Heart left ventricle (tissue), 16 donors: ENCODE measurements at places on chromosomes 7 and 10. TPM values are rescaled to one million over a fixed set of nuclear protein-coding genes. Genes with fewer than 3 reads are reported as not detected.

The ENKUR gene
- 0.18 TPM for total RNA-seq

The SH2D4B gene
- total RNA-seq, result not detected

The INTS15 gene
- total RNA-seq, result 22.7 TPM

GRCh38 chr7:155571581-155572345 is 25.4 kb upstream of the CNPY1 start:
- no peaks in the 10 kb centered on the region for H3K27me3 ChIP-seq
- no peaks in the 10 kb centered on the region for H3K4me1 ChIP-seq

DNA sequence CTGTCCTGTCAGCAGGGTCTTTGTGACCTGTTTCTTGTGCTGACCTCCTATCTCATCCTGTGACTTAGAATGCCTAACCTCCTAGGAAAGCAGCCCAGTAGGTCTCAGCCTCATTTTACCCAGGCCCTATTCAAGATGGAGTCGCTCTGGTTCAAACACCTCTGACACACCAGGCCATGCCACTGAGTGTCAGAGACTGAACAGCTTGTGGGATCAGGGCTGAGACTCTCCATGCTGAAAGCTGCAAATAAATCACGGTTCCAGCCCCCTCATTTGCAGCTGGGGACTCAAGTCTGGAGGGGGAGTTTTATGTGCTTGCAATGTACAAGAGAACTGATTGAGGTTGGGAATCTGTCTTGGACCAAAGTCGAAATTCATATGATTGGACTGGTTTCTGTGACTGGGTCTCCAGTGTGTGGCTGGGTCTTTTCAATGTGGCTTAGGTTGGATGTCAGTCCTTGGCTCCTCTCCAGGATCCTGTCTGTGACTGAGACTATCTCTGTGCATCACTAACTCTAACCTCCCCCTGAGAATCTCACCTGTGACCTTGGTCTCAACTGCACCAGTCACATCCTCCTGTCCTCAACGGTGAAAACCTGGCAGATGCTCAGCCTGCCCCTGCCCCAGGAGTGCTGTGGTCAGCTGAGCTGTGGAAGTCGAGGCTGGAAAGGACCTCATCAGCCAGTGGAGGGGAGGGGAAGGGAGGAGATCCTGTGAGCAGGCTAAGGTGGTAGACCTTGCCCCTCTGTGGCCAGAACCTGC is 11.7 kb downstream of the PRF1 start:
- peak overlapping the region; percentile 69 for H3K27ac ChIP-seq
- no peak overlapping the region for H3K4me3 ChIP-seq

DNA sequence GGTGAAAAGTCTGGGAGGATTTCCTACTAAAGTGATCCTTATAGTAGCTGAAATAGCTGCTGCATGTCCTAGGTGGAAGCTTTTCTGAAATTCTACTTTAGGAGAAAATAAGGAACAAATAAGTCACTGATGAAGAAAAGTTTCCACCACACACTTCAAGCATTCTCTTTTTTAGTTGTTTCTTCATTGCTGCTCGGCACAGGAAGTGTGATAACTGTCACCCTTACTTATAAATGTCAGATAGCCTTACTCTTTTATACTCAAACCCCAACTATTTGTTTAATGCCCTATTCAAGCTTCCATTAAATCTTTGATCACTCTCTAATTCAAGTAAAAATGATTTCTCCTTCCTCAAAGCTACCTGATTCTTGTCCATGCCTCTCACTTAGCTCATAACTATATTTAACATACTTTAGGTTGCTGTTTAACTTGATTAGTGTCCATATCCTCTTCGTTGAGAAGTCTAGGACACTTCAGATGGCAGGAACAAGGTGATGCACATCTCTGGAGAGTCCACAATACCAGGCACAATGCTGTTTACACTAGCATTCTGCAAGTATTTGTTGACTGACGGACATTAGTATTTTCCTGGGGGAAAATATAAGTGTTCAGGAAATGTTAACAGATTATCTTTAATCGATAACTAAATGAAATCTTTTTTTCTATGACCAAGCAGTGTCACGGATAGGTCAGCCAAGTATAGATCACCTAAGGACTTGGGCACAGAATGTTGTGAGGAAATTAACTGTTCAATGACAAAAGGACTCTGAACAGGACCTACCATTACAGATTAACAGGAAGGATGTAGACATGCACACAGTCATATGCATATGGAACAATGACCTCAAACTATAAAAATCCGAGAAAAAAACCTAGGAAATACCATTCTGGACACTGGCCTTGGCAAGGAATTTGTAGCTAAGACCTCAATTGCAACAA is 67.4 kb downstream of the ZNF438 start:
- no peaks in the 10 kb centered on the region for H3K36me3 ChIP-seq
- no peak overlapping the region for H3K4me3 ChIP-seq
- peaks cover 21% of the 10 kb centered on the region for H3K4me1 ChIP-seq
- H3K27me3 ChIP-seq, result no peaks in the 10 kb centered on the region
- no peak for DNase-seq

- peaks cover 40% of the 10 kb centered on the region for H3K4me1 ChIP-seq
- H3K4me3 ChIP-seq, result no peak overlapping the region
- peaks cover 19% of the 10 kb centered on the region for H3K36me3 ChIP-seq
- H3K27me3 ChIP-seq, result no peaks in the 10 kb centered on the region
Observed at GRCh38 chr7:129943352-129943751, 9.4 kb downstream of the UBE2H start.

- no peaks in the 10 kb centered on the region for H3K4me1 ChIP-seq
- H3K4me3 ChIP-seq, result no peak overlapping the region
- H3K27ac ChIP-seq, result no peak overlapping the region
- H3K27me3 ChIP-seq, result no peaks in the 10 kb centered on the region
- no peak for DNase-seq
Observed at GRCh38 chr10:113165673-113166072, 215.6 kb downstream of the TCF7L2 start.

DNA sequence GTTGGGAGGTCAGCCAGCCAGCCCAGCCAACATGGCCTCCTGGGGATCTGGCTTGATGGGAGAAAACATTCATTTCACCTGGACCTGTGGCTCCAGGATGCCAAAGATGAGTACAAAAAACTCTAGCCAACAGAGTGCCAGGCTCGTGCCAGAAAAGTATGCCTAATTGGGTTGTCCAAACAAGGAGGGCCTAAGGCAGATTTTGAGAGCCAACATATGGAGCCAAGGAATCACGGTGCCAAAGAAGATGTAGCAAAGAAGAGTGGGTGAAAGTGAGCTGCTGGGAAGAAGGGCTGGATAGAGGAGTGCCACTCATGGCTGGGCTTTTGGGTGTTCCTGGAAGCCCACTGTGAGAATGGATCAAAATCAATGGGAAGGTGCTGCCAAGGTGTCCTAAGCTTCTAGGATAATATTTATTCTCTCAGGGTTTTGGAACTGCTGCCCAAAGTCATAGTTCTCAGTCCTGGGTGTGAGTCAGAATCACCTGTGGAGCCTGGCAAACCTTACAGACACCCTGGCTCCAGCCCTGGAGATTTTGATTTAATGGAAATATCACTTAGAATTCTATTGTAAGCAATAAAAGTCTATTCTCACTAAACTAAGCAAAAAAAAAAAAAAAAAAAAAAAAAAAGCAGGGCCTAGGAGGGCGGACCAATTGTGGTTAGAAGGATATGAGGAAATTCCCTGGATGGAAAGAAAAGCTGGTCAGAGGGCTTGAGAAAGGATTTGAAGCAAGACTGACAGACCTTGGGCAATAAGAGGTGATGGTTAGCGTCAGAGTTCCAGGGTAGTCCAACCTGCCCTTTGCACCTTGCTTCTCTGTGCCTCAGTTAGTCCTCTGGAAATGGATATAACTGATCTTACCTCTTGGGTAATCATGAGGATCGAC is 182.2 kb upstream of the PRR15 start:
- no peak for DNase-seq
- no peaks in the 10 kb centered on the region for H3K4me1 ChIP-seq
- H3K27me3 ChIP-seq, result no peaks in the 10 kb centered on the region
- no peaks in the 10 kb centered on the region for H3K36me3 ChIP-seq
- no peak overlapping the region for H3K4me3 ChIP-seq

- no peaks in the 10 kb centered on the region for H3K27me3 ChIP-seq
- H3K27ac ChIP-seq, result no peak overlapping the region
- DNase-seq, result no peak
- H3K4me1 ChIP-seq, result peaks cover 11% of the 10 kb centered on the region
Observed at GRCh38 chr10:95567903-95568630, 6.9 kb upstream of the SORBS1 start.

GRCh38 chr7:2545746-2546425 is 9.4 kb downstream of the BRAT1 start:
- DNase-seq, result peak; percentile 4
- H3K27me3 ChIP-seq, result no peaks in the 10 kb centered on the region
- no peaks in the 10 kb centered on the region for H3K4me1 ChIP-seq
- H3K27ac ChIP-seq, result no peak overlapping the region

GRCh38 chr10:94299417-94299816 is 63.3 kb downstream of the NOC3L start:
- no peaks in the 10 kb centered on the region for H3K36me3 ChIP-seq
- no peak overlapping the region for H3K27ac ChIP-seq
- no peaks in the 10 kb centered on the region for H3K4me1 ChIP-seq
- no peak for DNase-seq

- no peak overlapping the region for H3K27ac ChIP-seq
- no peak for DNase-seq
- H3K36me3 ChIP-seq, result no peaks in the 10 kb centered on the region
- H3K27me3 ChIP-seq, result no peaks in the 10 kb centered on the region
Observed at GRCh38 chr10:5159126-5159525, 25.8 kb downstream of the AKR1C8 start.

GRCh38 chr7:124246262-124246863 is 213.5 kb upstream of the TMEM229A start:
- no peak for DNase-seq
- H3K27ac ChIP-seq, result no peak overlapping the region
- no peak overlapping the region for H3K4me3 ChIP-seq
- H3K27me3 ChIP-seq, result no peaks in the 10 kb centered on the region

GRCh38 chr7:47492716-47493325 is 89.1 kb downstream of the TNS3 start:
- H3K27ac ChIP-seq, result no peak overlapping the region
- H3K4me1 ChIP-seq, result peaks cover 52% of the 10 kb centered on the region
- no peak for DNase-seq
- H3K36me3 ChIP-seq, result no peaks in the 10 kb centered on the region

DNA sequence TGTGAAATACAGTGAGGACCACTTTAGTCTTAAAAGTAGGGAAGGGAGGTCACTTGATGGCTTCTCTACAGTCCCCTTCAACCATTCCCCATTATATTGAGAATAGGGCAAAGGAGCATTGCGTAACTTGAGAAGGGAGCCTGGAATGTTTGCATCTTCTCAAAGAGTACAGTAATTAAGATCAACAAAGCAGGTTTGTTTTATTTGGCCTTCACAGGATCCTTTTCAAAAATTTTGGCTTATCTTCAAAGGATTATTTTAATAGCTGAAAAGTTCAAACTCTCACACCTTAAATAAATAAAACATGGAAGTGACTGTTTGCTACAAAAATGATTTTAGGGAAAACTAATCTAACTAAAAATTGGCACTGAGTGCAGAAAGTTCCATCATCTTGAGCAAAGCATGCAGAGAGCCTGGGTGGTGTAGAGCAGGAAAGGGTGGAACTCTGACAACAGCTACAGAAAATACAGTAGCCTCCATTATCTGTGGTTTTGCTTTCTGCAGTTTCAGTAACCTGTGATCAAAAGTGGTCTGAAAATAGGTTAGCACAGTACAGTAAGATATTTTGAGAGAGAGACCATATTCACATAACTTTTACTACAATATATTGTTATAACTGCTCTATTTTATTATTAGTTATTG is 214.0 kb downstream of the MDFIC start:
- no peaks in the 10 kb centered on the region for H3K36me3 ChIP-seq
- no peaks in the 10 kb centered on the region for H3K4me1 ChIP-seq
- no peak overlapping the region for H3K27ac ChIP-seq
- H3K27me3 ChIP-seq, result no peaks in the 10 kb centered on the region

GRCh38 chr7:156994417-156994816 is 16.0 kb downstream of the MNX1 start:
- no peak for DNase-seq
- no peak overlapping the region for H3K4me3 ChIP-seq
- H3K27me3 ChIP-seq, result peaks cover 41% of the 10 kb centered on the region
- no peaks in the 10 kb centered on the region for H3K36me3 ChIP-seq
- no peak overlapping the region for H3K27ac ChIP-seq

- H3K36me3 ChIP-seq, result peaks cover 42% of the 10 kb centered on the region
- H3K27ac ChIP-seq, result no peak overlapping the region
- no peak overlapping the region for H3K4me3 ChIP-seq
- H3K27me3 ChIP-seq, result no peaks in the 10 kb centered on the region
- H3K4me1 ChIP-seq, result peaks cover 4% of the 10 kb centered on the region
- no peak for DNase-seq
Observed at GRCh38 chr7:75888464-75889222, 9.8 kb downstream of the RHBDD2 start.

DNA sequence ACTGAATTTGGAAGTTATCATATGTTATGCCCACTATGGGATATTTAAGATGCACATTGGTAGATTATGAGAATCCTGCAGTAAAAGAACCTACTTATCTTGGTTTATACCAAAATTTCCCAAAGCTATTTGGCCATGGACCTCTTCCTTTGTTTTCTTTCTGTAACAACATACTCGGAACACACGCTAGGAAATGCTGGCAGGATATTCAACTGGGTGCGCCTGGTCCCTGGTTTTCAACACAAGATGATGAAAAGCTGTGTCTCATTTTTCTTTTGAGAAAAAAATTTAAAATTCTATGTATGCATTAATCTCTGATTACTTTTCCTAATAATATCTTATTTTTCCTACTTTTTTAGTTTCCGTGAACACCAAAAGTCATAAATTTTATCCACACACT is 128.5 kb upstream of the NRP1 start:
- no peak overlapping the region for H3K4me3 ChIP-seq
- no peaks in the 10 kb centered on the region for H3K27me3 ChIP-seq
- no peaks in the 10 kb centered on the region for H3K36me3 ChIP-seq
- no peak overlapping the region for H3K27ac ChIP-seq
- peaks cover 8% of the 10 kb centered on the region for H3K4me1 ChIP-seq
- no peak for DNase-seq

- no peaks in the 10 kb centered on the region for H3K36me3 ChIP-seq
- no peak overlapping the region for H3K4me3 ChIP-seq
- no peak for DNase-seq
- no peak overlapping the region for H3K27ac ChIP-seq
- no peaks in the 10 kb centered on the region for H3K27me3 ChIP-seq
- no peaks in the 10 kb centered on the region for H3K4me1 ChIP-seq
Observed at GRCh38 chr10:132504501-132505272, 32.9 kb upstream of the INPP5A start.

GRCh38 chr7:29839921-29840320 is 33.6 kb downstream of the WIPF3 start:
- peaks cover 11% of the 10 kb centered on the region for H3K4me1 ChIP-seq
- no peak overlapping the region for H3K27ac ChIP-seq
- no peaks in the 10 kb centered on the region for H3K27me3 ChIP-seq
- peaks cover 3% of the 10 kb centered on the region for H3K36me3 ChIP-seq
- DNase-seq, result no peak
- H3K4me3 ChIP-seq, result no peak overlapping the region
